ENCODE measurements at places on chromosomes 5 and 9.

GRCh38 chr5:129141696-129142095 lies 47.1 kb downstream of the ISOC1 start:
- DNase-seq, result no peak

GRCh38 chr9:71515626-71516025 lies 252.7 kb downstream of the CEMIP2 start:
- DNase-seq, result peak; percentile 11

DNA sequence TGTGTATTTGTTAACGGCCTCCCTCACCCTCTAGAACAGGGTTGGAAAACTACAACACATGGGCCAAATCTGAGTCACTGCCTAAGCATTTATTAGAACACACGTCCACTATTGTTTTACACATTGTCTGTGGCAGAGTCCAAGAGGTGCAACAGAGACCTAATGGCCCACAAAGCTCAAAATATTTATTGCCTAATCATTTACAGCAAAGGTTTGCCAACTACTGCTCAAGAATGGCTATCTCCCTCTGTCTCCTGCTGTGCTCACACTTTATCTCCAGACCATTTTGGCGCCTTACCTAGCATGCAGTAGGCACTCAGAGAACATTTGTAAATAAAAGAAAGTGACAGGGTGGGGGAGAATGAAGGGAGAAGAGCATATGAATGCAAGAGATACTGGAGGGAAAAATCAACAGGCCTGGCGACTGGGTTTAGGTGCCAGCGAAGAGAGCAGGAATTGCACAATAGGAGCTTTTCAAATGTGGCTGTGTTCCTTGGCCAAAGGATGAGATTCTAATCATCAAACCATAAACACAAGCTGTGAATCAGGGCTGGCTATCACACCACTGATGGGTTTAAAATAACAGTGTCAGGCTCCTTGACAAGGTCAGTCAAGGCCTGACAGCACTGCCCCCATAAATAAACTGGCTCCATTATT lies 80.3 kb downstream of the EPB41L4A start:
- DNase-seq, result peak; percentile 1

DNA sequence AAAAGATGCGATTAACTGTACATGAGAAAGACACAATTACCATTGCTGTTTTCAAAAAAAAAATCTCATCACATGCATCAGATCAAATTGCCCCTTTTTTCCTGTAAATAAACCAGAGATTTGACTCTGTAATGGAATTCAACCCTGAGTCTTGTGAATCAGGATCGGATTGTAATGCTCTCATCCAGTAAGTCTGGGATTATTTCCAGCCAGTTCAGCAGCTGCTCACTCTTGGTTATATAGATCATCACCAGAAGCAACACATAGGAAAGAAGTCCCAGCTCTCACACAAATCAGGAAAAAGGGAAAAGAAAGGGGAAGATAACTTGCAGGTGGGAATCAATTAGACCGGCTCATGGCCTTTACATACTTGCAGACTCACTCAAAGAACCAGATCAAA lies 97.8 kb upstream of the SPOCK1 start:
- DNase-seq, result no peak

- no peak for DNase-seq
Measured at GRCh38 chr5:54206580-54207229, 103.7 kb downstream of the ARL15 start.

- DNase-seq, result no peak
Measured at GRCh38 chr5:150073677-150074076, 12.7 kb downstream of the CSF1R start.

Data from fibroblast of upper back skin (primary cell).